ENCODE measurements at places on chromosomes 16 and 17.

DNA sequence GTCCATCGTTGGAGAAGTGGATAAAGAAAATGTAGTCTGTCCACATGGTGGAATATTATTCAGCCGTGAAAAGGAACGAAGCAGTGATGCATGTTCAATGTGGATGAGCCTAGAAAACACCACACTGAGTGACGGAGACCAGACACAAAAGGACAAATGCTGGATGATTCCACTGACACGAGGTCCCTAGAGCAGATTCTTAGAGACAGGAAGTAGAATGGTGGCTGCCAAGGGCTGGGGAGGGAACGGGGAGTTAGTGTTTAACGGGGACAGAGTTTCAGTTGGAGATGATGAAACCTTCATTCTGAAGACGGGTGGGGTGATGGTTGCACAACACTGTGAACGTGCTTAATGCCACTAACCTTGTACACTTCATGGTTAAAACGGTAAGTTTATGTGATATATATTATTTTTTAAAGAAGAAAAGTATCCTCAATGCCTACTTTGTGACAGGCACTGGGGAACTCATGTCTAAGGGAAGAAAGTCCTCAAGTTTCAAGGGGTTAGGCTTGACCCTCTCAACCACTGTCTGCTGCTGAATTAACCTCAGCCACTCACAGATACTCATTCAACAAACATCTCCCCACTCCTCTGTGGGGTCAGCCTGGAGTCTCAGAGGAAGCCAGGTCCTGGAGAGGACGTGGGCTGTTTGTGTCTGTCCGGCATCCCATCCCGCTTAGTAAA lies 17.6 kb downstream of the C16orf74 start:
- no peak for DNase-seq

GRCh38 chr17:39008633-39009032 lies 41.4 kb upstream of the FBXO47 start:
- no peak for DNase-seq

- DNase-seq, result no peak
Observed at GRCh38 chr17:63066158-63066813, 100.3 kb downstream of the TANC2 start.

DNA sequence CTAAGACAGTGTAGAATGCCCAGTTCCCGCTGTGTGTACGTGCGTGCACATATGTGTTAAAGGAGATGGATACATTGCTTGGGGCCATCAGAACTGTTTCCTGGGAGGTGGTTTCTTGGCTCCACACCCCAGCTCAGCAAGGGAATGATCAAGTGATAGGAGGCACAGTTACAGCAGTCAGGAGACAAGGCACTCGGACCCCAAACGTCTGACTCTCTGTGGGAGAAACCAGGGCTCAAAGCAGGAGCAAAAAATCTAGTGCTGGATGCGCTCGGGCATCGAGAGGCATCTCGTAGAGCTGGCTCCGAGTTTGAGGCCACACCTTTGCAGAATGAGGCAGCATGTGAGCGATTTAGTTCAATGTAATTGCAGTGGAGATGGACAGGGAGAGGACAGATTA lies 71.9 kb downstream of the RBBP6 start:
- no peak for DNase-seq

- DNase-seq, result no peak
Observed at GRCh38 chr16:72635104-72635503, 412.8 kb downstream of the ZFHX3 start.

DNA sequence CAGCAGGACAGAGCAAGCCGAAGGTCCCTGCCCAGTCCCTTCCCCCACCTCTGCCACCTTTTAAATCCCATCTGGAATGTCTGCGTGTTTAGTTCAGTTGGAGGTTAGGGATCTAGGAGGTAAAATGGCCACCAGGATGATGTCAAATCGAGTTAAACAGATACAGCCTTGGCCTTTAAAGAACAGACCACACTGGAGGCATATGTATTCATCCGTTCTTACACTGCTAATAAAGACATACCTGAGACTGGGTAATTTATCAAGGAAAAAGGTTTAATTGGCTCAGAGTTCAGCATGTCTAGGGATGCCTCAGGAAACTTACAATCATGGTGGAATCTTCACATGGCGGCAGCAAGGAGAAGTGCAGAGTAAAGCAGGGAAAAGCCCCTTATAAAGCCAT lies 167.8 kb upstream of the CACNG5 start:
- no peak for DNase-seq

All from NCI-H1105 (cell line).